ENCODE measurements at places on chromosomes 13 and 19.

DNA sequence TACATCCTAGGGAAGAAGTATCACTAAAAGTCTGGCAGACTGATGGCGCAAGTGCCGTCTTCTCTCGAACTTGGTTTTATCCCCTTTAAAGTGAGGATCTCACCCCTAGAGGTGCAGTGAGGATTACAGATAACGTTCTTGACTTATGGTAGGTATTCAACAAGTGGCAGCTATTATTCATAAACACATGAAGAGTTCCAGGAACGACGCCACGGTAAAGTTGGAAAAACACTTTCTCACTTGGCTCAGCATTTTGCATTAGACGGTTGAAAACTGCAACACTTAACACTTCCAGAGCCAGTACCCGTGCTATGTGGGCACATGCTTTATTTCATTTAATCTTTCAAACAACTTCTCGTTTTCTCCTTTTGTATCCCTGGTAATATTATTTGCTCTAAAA is 8.7 kb downstream of the PROZ start:
- ATAC-seq = no peak

DNA sequence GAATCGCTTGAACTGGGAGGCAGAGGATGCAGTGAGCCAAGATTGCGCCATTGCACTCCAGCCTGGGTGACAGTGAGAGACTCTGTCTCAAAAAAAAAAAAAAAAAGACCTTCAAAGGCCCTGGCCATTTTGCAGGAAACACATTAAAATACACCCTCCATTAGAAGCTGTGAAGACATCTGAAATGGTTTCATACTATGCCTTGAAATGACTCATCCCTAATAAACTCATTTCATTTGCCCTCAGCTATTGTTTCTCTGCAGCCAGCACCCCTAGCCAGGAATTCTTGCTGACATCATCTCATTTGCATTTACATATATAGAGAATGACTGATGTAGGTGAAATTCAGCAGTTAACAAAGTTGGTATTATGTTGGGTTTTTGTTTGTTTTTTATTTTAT is 8.7 kb downstream of the EML2 start:
- ATAC-seq = peak; percentile 72

DNA sequence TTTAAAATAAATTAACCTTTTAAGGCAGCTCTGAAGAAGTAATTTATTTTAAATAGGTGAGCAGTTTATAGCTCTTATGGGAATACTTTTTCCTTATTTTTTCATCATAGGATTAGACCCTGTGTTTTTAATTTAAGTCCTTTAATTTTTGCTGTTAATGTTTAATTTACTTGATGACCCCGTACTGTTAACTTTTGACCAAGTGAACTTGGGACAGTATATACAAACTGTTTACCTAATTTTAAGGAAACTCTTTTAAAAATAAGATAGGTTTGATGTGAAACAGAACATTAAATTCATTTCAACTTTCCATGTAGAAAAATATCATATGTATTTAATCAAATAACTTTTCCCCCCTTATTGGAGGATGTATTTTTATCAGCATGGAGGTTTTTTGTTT is 74.4 kb downstream of the KCNRG start:
- no peak for ATAC-seq

- no peak for ATAC-seq
These were observed 6.5 kb upstream of the SLC25A42 start for GRCh38 chr19:19057317-19057716.

DNA sequence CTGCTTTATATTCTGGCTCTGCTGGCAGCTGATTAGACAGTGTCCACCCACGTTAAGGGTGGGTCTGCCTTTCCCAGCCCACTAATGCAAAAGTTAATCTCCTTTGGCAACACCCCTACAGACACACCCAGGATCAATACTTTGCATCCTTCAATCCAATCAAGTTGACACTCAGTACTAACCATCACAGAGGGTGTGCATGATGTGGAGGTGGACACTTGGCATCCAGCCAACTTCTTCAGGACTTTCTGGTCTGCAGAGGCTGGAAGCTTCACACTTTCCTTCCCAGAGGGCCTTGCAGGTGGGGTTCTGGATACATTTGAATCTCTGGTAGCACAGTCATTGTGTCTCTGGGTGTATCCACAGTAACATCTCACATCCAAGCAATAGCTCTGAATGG is 18.9 kb upstream of the IGFL1 start:
- ATAC-seq = no peak

DNA sequence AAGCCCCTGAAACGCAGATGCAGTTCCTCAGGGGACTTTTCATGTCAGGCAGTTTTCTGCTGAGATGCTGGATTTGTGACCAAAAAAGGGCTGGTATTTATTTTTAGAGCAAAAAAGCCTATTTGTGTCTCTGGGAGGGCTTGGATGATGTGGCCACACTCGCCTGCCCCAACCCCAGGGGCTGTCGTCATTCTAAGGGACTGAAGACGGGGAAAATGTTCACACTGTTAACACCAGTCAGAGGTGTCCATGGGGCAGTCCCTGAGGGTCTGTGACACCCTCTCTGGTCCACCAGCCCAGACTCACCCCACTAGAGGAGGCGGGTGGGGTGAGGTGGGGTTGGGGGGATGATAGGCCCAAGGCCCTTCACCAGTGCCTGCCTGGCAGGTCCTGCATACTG is 15.9 kb upstream of the EPHX3 start:
- no peak for ATAC-seq

GRCh38 chr13:28585561-28585960 is 73.4 kb upstream of the POMP start:
- ATAC-seq = no peak

GRCh38 chr19:11375143-11375948 is 880 bp downstream of the SWSAP1 start:
- peak; percentile 6 for ATAC-seq

DNA sequence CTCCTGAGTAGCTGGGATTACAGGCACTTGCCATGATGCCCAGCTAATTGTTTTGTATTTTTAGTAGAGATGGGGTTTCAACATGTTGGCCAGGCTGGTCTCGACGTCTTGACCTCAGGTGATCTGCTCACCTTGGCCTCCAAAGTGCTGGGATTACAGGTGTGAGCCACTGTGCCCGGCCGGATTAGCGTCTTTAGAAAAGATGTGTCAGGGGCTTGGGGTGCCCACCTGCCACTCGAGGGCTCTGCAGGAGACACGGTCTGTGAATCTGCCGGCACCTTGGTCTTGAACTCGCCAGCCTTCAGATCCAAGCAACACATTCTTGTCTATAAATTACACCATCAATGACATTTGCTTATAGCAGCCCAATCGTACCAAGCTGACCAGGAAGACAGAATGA is 38.8 kb upstream of the TUBGCP3 start:
- no peak for ATAC-seq

DNA sequence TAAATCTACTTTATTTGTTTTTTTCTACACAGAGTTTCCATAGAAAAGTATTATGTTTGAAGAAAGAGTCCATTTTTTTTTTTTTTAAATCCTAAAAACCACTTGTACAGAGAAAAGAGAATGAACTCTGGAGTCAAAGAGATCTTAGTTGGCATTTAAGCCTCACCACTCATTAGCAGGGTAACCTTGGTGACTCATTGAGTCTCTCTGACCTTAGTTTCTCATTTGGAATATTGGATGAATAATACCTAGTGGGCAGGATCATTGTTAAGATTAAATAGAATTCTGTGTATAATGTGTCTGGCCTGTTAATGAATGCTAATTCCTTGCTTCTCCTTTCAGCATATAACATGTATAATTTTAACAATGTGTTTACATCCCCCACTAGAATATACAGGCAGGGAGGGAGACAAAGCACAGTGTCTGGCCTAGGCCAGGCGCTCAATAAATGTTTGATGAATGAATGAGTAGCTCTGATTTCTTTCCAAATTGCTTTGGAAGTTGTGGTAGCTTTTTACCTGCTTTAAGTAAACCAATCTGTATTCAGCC is 48.7 kb upstream of the MYCBP2 start:
- ATAC-seq = no peak

DNA sequence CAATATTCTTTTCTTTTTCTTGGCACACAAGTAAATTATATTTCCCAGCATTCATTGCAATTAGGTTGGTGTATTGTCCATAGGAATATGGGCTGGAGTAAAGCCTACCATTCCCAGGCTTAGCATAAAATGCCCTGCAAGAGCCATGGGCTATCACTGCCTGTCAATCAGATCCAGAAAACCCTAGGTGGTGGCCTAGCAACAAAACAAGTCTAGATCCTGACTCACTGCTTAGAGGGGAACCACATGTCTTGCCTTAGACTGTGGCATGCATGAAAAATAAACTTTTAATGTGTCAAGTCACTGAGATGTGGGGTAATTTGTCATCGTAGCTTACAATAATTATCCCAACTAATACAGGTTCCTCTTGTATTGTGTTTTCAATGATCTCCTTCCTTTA is 16.2 kb downstream of the SOX21 start:
- ATAC-seq = peak; percentile 83

- no peak for ATAC-seq
These were observed 151.1 kb downstream of the LHFPL6 start for GRCh38 chr13:39451860-39452301.

DNA sequence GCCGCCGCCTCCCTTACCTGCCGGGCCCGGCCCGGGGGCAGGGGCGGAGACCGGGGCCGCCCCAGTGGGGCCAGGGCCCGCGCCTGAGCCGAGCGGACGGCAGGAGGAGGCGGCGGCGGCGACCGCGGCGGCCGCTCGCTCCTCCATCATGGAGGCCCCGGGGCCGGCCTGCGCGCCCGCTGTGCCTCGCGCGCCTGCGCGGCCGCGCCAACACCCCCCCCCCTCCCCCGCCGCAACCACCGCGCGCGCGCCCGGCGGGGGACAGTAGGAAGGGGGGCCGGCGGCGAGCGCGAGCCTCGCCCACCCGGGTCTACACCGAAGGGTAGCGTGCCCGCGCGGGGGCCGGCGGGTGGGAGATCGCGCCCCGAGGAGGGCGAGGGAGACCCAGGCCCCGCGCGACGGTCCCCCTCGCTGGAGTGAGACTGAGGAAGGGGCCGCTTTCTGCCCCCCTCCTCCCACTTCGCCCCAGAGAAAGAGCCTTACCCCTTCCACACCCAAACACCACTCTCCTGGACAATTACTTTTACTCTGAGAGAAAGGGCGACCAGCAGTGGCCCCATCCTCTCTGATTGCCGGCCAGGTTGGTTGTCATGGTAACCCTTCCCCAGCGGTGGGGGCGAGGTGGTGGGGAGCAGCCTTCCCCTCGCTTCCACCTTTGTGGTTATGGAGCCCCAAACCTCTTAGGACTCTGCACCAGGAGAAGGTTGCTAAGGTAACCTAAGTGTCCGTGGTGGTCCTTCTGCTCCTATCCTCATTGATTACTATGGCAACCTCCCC is at the start of gene STRN4:
Gene STRN4 (minus strand): TSS at position 170 of the 777 bp plus-strand sequence. CDS start 20 bp downstream, at position 150.
- ATAC-seq = peak; percentile 58

- ATAC-seq = no peak
These were observed 117.8 kb downstream of the RAB20 start for GRCh38 chr13:110443622-110444225.

DNA sequence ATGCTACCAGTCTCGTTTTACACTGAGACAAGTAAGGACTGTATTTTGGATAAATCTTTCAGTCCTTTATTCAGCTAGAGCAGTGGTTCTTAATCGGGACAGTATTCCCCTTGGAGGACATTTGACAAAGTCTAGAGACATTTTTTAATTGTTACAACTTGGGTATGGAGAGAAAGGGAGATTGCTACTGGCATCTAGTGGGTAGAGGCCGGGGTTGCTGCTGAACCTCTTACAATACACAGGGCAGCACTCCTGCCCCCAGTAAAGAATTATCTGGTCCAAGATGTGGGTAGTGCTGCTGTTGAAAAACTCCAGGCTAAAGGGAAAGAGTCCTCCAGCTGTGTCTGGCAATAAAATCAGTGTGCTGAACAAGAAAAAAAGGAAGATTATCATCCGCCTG is 334.8 kb downstream of the SLC7A1 start:
- no peak for ATAC-seq

DNA sequence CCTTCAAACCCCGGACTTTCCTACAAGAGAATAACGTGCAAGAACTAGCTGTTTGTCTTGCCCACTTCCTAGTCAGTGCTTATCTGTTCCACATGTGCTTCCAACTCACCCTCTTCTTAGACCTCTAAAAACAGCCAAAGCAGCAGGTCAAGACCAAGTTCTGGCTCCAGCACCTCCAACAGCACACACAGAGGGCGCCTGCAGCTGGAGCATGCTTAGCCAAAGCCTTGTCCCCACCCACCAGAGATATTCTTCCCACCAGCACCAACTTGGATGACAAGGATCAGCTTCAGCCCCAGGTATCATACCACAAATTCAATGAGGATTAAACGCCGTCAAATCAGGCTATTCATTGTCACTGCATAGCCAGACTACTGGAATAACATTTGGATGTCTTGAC is 17.9 kb downstream of the RCBTB1 start:
- ATAC-seq = no peak

- ATAC-seq = no peak
These were observed 59.4 kb upstream of the ZNF536 start for GRCh38 chr19:30312582-30313352.

GRCh38 chr19:37329686-37330085 is 41.2 kb upstream of the ZNF527 start:
- no peak for ATAC-seq

DNA sequence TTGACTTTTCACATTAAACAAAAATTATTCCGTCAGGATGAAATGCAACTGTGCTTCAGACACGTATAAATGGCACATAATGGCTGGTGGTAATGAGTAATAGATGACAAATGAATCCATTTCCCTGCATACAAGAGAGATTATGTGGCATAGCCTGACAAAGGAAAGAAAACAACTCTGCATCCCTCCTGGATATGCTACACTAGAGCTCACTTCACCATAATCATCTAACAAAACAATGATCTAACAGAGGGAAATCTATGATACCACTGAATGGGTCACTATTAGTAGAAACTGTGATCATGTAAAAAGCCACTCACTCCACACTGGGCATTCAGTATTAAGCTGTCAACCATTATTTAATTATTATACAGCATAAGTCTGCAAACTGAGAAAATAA is 1498.4 kb downstream of the EFNB2 start:
- no peak for ATAC-seq

DNA sequence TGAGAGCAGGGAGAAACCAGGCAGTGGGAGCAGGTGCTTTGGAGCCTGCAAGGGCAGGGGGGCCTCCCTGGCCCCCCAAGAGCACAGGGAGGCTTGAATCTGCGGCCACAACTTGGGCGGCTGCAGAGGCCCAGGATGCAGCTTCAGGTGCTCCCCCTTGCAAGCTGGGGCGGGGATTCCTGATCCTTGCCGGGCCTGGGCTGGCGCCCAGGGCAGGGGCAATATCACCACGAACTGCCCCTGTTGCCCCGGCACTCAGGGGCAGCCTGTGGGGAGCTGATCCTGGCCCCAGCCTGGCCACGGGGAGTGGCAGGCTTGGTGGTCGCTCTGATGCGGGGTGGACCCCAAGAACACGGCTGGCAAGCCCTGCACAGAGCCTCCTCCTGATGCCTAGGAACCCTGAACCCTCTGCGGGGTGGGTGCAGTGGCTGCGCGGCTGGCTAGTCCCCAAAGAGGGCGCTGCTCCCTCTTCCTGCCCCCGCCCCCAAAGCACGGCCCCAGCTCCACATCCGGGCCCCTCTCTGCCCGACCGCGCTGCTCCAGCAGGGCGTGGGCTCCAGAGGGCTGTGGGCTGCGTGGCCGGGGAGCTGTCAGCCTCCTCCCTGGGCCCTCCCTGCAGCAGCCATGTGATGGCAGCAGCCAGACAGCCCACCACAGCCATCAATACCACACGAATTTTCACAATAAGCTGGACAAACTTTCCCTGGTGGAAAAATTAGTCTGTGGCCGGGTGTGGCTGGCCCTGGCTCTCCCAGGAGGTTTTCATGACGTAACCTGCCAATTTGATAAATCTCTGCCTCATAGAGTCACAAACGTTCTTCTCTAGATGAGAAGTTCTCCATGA is 21.0 kb downstream of the TNFSF9 start:
- ATAC-seq = peak; percentile 69

- ATAC-seq = no peak
These were observed 60.2 kb upstream of the UQCRFS1 start for GRCh38 chr19:29273000-29273640.

GRCh38 chr13:46982856-46983582 is 86.2 kb upstream of the HTR2A start:
- peak; percentile 44 for ATAC-seq

Data from esophagus mucosa (tissue), 1 donor.